ENCODE measurements at places on chromosomes 5 and 9.

GRCh38 chr5:139268364-139269202, 25.0 kb upstream of the MATR3 start:
- DNase-seq, result no peak

- DNase-seq, result no peak
These were observed 2.3 kb downstream of the LCN2 start for GRCh38 chr9:128151309-128152132.

DNA sequence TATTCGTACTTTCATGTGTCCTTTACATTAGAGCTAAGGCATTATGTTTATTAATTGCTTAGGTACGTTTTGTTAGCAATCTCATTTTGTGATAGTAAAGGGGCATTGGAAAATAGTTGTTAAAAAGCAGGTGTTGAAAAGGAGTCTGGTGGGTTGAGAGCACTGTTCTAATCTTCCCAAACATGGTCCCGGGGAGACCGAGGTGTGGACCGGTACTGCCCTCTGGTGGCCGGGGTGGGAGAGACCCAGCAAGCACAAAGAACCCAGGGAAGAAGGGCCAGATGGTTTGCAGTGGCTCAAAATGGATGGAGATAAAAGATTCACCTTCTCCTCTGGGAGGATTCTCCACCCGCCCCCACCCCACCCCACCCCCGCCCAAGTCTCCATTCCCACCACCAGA, 26.1 kb downstream of the IDNK start:
- peak; percentile 6 for DNase-seq

DNA sequence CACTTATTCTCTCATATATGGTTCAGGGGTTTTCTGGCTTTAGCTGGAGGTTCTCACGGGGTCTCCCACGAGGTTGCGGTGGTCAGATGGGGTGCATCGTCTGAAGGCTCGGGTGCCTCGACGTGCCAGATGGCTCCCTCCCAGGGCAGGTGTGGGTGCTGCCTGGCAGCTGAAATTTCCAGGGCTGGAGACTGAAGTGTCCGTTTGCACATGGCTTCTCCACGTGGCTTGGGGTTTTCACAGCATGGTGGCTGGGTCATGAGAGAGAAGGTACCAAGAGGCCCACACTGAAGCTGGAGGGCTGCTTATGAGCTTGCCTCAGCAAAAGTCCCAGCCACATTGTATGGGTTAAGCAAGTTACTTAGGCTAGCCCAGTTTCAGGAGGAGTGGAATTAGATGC, 218.6 kb downstream of the AGTPBP1 start:
- DNase-seq, result no peak

- DNase-seq, result no peak
These were observed 570.7 kb upstream of the WWC1 start for GRCh38 chr5:167720676-167721260.

GRCh38 chr9:134514503-134514902, 127.1 kb upstream of the COL5A1 start:
- DNase-seq, result no peak

GRCh38 chr5:90645024-90645610, 86.5 kb downstream of the ADGRV1 start:
- DNase-seq, result peak; percentile 56

DNA sequence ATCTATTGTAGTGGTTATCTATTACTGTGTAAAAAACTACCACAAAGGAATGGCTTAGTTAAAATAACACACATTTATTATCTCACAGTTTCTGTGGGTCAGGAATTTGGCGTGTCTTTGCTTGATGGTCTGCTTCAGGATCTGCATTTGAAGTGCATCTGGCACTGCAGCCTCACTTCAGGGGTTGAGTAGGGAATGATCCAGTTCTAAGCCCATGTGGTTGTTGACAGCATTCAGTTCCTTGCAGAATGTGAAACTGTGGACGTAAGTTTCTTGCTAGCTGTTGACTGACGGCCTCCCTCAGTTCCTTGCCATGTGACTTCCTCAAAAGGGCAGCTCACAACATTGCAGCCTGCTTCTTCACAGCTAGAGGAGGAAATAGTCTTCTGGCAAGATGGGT, 2.1 kb upstream of the OGN start:
- no peak for DNase-seq

GRCh38 chr5:4180703-4181102, 585.1 kb downstream of the IRX1 start:
- DNase-seq, result no peak

- DNase-seq, result no peak
These were observed 90.7 kb downstream of the RAD23B start for GRCh38 chr9:107373809-107374208.

GRCh38 chr9:124263213-124263612, 5.5 kb downstream of the NEK6 start:
- DNase-seq, result no peak
